ENCODE measurements at places on chromosomes 16 and 17.

GRCh38 chr17:45170280-45170930 lies 8.7 kb downstream of the HEXIM2 start:
- no peak for DNase-seq

DNA sequence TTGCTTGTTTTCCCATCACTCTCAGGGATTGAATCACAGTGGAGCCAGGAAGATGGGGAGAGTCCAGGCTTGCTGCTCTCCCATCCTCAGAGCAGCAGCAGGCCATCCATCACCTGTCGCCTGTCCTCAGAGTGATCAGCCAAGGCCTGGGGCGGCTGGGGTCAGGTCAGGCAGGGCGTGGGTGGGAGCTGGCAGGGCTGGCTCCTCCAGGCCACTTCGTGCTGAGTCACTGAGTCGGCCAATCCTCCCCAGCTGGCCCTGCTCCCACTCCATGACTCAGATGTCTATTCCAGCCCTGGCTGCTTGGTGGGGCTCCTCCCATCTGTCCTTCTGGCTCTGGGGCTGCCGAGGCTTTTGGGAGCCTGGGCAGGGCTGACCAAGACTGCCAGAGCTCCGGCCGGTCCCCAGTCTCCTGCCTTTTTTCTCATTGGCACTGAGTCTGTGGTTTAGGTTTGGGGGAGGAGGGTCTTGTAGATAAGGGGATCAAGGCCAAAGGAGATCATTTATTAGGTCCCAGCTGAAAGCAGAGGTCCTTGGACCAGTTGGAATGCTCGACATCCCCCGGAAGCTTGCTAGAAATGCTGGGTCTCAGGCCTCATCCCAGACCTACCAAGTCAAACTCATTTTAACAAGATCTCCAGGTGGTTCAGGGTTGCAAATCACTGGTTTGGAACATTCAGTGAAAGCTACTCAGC lies 72.7 kb downstream of the ABCC1 start:
- peak; percentile 76 for DNase-seq

DNA sequence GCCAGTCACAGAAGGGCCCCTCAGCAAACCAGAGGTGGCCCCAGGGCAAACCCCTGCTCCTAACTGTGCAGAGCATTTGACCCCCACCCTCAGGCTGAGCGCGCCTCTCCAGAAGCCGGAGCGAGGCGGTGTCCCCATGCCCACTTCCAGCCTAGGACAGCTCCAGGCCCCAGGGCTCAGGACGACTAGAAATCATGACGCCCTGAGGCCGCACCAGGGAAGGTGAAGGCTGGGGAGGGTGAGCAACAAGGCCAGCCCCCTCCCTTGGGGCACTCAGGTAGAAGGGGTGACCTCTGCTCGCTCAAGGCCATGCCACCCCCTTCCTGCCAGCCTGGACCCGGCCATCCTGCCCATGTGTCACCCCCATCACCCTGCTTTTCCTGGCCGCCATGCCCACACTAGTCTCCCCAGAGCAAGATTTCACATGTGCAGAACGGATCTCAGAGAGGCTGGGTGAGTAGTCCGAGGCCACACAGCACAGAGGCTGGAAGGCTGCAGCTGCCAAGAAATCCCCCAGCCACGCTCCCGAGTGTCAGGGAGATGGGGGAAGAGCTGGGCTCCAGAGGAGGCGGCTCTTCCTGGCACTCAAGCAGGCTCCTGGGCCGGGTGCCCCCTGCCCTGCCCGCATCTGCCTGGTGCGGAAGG lies 2.1 kb upstream of the PVALEF start:
- no peak for DNase-seq

DNA sequence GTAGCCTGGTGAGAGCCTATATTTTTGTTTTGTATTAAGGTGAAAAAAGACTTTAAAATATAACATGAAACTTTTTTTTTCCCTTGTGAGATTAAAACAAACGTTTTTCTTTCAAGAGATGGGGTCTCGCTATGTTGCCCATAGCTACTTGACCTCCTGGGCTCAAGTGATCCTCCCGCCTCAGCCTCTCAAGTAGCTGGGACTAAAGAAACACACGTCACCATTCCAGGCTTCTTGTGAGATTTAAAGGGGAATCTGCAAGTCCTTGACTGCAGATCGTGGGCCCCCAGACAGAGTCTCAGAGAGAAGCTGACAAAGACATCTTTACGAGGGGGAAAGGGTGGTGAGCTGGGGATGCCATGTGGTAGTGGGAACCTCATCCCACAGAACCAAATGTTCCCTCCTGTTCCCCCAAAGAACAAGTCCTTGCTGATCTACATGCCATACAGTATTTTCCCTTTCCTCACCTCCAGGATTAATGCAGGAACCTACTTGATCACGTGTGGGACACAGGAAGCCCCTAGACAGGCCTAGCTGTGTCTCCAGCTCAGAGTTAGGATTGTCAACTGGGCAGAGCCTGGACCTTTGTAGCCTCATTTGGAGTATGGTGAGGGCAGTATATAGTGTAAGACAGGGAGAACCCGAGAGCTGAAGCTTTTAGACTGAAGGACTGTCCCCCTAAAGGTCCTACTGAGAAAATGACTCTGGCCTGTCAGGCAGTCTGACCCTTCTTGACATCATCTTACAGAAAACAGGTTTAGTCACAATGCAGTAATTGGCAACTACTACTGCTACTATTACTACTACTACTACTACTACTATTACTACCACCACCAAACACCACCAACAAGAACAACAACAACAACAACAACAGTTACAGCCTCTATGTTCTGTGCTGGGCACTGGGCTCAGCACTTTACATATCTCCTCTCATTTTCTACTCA lies 4.1 kb downstream of the MAP3K14 start:
- DNase-seq = no peak

- peak; percentile 26 for DNase-seq
Observed at GRCh38 chr16:86836503-86837129, 258.3 kb downstream of the FOXL1 start.

- no peak for DNase-seq
Observed at GRCh38 chr17:76151896-76152454, 10.9 kb upstream of the FOXJ1 start.

DNA sequence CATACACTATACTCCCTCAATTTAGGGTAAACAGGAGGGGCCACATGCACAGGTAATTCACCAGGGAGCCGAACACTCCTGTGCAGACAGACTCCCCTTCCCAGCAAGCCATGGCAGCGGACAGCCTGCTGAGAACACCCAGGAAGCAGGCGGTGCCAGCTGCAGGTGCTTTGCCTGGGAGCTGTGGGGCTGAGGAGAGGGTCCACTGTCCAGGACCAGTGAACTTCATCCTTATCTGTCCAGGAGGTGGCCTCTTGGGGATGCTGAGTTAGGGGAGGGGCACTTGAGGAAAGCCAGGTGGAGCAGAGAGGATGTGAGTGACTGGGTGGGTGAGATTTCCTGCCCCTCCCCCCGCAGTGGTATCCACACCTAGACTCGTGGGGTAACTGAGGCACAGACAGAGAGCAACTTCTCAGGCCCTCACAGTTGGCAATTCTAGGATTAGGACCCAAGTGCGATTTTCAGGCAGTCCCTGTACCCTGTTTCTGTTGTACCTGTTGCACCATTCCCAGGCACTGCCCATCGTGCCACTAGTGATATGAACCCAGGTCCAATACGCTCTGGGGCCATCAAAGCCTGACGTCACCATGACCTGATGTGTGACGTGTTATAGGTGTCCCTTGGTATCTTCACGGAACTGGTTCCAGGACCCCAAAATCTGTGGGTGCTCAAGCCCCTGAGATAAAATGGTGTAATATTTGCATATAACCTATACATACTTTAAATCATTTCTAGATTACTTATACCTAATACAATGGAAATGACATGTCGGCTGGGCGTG lies 1.2 kb downstream of the GRN start:
- no peak for DNase-seq

- peak; percentile 20 for DNase-seq
Observed at GRCh38 chr17:4313221-4314114, 49.7 kb upstream of the ANKFY1 start.

- no peak for DNase-seq
Observed at GRCh38 chr16:5903832-5904231, 806.2 kb upstream of the EEF2KMT start.

DNA sequence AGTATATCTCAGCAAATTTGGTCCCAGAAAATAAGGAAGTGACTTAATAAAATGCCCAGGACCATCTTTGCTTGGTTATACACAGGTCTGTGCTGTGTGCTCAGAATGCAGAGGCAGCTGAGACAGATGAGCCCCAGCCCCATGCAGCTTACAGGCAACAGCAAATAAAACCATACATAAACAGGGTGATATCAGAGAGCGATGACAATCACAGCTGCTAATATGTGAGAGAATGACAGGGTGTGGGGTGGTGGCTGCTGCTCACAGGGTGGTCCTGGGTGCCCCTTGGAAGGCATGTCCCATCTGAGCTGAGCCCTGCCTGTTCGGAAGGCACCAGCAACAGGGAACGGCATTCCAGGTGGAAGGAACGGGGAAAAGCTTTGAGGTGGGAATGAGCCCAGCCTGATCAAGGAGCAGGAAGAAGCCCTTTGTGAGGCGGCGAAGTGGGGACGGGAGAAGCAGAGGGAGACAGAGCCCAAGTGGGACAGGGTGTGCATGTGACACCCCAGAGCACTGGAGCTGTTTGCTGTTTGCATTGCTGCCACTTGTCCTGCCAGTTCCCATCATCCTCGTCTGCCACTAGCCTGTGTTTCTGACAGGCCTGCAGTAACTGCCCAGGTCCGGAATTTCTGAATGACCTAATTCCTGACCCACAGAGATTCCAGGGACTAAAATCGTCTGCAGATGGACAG lies 150.5 kb downstream of the KATNIP start:
- DNase-seq = no peak

- peak; percentile 88 for DNase-seq
Observed at GRCh38 chr17:81401723-81402529, 6.7 kb downstream of the BAHCC1 start.

DNA sequence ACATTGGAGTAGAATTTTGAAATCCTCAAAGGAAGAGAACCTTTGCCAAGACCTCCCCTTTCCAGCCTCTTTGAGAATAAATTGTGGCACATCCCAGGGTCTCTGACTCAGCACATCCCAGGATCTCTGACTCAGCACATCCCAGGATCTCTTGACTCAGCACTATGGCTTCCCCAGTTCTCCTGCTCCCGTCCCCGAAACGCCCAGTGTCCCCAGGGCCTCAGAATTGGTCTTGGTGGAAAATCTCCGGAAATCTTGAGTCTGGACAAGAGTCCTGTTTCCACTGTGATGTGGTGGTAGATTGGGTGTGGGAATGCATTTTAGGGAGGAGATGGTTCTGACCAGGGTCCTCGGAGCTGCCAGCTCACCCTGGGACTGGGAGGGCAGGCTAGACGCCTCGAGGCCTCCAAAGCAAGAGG lies 19.2 kb downstream of the PLXDC1 start:
- DNase-seq = no peak

DNA sequence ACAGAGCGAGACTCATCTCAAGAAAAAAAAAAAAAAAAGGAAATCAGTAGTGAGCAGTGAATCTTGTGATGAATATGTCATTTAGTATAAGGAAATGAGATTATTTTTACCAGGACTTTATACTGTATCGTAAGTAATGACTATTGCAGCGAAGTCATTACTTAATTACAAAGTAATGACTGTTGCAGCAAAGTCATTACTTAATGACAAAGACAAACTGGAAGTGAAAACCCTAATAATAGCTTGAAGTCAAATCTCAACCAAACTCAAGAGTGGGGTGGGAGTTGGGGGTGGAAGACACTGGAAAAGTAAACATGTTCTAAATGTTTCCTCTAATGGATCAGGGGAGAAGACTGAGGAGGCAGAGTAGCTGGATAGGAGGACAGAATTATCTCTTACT lies 76.5 kb downstream of the ARHGAP44 start:
- DNase-seq = no peak

DNA sequence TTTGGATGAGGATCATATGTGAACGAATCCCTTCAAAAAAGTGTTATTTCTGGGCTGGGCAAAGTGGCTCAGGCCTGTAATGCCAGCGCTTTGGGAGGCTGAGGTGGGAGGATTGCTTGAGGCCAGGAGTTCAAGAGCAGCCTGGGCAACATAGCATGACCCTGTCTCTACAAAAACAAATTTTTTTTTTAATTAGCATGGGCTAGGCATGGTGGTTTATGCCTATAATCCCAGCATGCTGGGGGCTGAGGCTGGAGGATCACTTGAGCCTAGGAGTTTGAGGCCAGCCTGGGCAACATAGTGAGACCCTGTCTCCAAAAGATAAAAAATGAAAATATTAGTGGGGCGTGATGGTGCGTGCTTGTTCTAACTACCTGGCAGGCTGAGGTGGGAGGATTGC lies 4.6 kb downstream of the TAOK1 start:
- DNase-seq = no peak

DNA sequence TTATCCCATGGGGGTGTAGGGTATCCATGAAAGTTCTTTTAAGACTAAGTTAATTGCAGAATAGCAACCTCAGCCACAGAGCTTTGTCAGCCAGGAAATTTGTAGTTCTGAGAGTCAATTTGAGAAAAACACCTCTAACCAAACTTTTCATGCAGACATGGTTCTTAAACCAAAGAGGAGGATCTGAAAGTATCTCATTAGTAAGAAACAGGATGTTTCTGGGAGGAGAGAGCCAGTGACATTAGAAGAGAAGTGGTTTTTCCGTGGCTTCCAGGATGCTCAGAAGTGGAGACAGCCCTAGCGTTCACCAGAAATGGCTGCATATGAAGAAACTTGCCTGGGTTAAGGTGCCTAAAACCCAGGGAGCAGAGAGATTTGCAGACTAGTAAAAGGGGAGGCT lies 7.9 kb downstream of the GNAO1 start:
- DNase-seq = peak; percentile 82

GRCh38 chr16:63717806-63718205 lies 1404.1 kb downstream of the CDH11 start:
- no peak for DNase-seq

DNA sequence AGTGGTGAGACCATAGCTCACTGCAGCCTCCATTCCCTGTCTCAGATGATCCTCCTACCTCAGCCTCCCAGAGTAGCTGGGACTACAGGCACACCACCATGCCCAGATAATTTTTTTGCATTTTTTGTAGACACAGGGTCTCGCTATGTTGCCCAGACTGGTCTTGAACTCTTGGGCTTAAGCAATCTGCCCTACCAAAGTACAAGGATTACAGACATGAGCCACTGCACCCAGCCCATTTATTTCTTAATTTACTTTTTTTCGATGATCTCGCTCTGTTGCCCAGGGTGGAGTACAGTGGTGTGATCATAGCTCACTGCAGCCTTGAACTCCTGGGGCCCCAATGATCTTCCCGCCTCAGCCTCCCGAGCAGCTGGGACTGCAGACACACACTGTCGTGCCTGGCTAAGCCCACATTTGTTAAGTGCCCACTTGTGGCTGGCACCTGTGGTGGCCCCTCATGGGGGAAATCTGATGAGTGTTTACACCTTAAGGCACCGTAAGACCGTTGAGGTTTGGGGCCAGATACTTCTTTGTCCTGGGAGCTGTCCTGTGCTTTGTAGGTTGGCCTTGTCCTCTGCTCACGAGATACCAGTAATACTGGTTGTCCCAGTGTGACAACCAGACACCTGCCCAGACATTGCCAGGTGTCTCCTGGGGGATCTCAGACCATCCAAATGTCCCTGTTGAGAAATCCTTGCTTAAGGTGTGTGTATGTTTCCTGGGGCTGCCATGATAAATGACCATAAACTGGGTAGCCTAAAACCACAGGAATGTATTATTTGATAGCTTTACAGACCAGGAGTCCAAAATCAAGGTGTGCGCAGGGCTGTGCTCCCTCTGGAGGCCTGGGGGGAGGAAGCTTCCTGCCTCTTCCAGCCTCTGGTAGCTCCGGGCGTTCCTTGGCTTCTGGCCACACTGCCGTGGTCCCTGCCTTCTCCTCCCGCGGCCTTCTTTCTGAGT lies 141.4 kb upstream of the GSE1 start:
- DNase-seq = no peak

- DNase-seq = peak; percentile 42
Observed at GRCh38 chr17:33523577-33523981, 230.5 kb upstream of the ASIC2 start.

GRCh38 chr16:64933885-64934284 lies 188.0 kb downstream of the CDH11 start:
- DNase-seq = no peak

All from MV-4-11 (cell line).